ENCODE measurements at places on chromosomes 5 and 9.

DNA sequence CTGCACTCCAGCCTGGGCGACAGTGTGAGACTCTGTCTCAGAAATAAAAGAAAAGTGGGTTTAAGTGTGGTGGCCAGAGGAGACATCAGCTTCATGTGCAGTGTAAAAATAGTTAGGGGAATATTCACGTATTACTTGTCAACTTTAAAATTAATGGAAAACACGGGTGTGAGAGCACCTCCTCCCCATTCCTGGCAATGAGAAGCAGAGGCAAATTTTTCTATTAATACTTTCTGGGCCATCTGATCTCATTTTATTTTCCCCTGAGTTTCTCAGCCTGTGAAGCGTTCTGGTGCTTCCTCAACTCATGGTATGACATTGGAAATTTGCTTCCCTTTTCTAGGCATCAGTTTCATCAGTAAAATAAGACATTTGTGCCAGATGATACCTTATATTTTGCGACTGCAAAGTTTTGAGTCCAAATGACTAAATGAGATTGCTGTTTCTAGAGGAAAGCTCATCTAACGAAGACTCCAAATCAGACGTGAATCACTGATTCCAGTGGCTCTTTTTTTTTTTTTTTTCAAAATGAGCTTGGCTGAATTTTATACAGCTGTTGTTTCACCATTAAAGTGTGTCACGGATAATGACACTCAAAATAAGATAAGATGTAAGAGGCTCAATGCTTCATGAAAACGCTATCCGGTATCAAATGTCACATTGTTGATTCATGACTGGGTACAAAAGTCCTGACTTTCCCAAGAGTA, 104.6 kb downstream of the MSX2 start:
- no peak for DNase-seq

GRCh38 chr5:139636975-139637408, 11.2 kb upstream of the CXXC5 start:
- DNase-seq = no peak

DNA sequence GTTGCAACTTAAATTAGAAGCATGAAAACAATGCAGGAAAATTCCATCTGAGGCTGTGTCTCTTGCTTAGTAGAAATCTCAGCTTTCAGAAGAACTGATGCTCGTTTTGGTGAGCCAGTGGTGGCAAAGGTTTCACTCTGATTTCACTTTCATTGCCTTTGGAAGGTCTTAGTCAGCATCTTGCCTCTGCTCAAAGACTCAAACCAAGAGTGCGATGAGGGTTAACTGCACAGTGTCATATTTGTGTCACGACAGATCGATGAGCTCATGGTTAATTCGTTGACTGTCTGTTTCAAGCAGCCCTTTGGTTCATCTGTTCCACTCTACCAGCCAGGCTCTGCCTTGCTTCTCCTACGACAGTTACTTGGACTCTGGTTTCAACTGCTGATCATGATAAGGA, 331.3 kb upstream of the KIF2A start:
- DNase-seq = no peak

GRCh38 chr9:130837002-130837511, 2.0 kb downstream of the ABL1 start:
- DNase-seq = no peak

GRCh38 chr5:180988592-180988991, at the start of gene BTNL3:
Gene BTNL3 (plus strand): TSS chr5:180988846. CDS start chr5:180989029, 183 bp downstream.
- no peak for DNase-seq

DNA sequence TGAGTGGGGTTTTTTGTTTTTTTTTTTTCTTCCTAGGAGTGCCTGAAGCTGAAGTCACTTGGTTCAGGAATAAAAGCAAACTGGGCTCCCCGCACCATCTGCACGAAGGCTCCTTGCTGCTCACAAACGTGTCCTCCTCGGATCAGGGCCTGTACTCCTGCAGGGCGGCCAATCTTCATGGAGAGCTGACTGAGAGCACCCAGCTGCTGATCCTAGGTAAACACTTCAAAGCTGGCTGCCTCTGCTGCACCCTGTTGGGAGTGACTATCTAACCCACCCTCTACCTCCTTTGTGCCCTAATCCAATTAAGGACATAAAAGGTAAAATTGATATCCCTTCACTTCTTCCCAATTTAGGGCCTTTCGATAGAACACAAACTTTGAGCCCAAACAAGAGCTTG, 206.8 kb downstream of the SAXO1 start:
- DNase-seq = no peak

DNA sequence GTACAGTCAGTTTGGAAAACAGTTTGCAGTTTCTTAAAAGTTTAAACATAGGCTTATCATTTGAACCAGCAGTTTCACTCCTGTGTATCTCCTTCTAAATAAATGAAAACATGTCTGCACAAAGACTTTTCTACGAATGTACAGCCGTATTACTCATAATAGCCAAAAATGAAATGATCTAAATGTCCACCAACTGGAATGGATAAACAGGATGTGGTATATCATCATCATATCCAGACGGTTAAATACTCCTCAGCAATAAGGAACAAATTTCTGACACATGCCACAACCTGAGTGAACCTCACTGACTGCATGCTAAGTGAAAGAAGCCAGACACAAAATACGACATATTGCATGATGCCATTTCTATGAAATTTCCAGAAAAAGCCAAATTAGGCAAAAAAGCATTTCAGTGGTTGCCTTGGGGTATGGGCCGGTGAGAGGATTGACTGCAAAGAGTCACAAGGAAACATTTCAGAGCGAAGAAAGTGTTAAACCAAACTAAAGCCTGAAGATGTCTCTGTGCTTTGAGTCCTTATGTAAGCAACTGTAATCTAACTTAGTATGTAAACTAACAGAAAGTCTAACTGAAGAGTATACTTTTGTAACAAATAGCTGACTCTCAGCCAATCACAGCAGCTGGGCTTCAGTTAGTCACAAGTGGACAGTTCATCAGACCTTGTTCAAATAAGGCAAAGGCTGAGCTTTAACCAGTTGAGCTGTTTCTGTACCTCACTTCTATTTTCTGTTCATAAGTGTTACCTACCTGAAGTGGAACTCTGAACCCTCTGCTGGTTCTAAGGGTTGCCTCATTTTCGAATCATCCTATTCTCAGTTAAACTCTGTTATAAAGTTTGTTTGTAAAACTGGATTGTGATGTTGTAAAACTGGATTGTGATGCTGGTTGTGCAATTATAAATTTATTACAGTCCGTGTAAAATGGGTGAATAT, 65.2 kb downstream of the TRIO start:
- DNase-seq = no peak

- no peak for DNase-seq
Observed at GRCh38 chr5:34898258-34898895, 16.9 kb downstream of the RAD1 start.

DNA sequence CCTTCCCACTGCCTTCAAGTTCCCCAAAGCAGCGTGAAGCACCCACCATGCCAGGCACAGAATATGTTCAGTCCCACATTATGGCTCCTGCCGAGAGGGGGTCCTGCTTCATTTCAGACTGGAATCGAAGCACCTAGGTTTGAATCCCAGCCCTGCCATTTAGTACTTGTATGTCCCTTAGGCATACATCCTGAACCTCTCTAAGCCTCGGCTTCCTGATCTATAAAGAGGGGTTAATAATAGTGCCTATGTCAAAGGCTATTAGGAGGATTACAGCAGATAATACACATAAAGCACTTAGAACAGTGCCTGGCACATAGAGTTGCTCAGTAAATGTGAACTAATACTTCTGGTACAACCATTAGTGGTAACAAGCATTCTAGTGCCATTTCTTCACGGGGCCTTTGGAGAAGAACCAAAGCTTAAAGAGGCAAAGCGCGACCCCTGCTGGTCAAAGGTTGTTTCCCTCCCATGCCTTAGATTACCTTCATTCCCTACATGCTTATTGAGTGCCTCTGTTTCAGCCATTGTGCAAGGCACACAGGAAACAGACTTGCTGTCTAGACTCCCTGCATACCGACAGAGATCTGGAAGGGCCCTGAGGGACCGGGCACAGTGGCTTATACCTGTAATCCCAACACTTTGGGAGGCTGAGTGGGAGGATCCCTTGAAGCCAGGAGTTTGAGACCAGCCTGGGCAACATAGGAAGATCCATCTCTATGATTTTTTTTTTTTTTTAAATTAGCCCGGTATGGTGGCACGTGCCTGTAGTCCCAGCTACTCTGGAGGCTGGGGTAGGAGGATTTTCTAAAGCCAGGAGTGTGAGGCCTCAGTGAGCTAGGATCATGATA, 98.3 kb downstream of the PPARGC1B start:
- DNase-seq = peak; percentile 82

DNA sequence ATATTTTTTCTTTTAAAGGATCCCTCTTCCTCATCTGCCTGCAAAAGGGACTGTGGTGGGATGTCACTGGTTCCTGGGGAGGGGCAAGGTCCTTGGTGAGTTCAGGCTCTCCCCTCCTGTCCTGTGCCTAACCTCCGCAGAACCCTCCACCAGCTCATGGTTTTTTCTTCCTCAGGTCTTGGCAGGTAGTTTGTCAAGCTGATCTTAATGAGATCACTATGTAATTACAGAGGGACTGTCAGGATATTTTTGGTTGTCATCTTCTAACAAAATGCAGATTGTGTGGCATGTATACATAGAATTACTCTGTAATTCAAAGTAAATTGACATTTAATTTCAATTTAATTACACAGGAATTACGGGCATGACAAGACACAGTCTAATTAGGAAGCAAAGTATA, 150.3 kb upstream of the SEMA6A start:
- no peak for DNase-seq

DNA sequence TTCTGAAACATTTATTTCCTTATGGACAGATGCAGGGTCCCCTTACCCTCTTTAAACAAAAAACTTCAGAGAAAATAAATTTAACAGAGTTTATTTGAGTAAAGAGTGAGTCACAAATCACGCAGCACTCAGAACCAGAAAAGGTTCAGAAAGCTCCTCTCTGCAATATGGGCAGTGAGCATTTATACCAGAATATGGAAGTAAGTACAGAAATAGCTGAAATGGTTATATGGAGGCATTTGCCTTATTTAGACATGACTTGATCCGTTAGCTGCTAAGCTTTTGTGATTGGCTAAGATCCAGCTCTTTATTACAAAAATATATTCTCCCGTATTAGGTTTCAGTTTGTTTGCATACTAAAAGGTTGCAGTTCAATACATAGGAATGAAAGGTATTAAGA, 1554.1 kb downstream of the EFNA5 start:
- DNase-seq = no peak

DNA sequence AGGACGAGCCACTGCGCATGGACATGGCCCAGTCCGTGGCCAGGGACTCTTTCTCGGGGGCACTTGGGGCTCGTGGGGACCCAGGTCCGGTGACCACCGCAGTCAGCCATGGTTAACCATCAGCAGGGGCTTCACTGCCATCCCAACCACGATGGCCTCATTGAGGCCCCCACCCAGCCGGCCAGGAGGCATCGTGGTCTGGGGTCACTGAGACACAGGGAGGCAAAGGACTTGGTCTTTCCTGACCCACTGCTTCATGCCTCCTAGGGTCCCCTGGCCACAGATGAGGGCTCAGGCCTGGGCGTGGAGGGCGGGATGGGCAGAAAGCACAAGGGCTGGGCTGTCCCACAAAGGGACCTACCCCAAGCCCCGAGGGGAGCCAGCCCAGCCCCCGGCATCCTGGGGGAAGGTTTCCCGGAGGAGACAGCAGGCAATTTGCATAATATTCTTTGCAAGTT, 6.6 kb downstream of the NACC2 start:
- DNase-seq = no peak

DNA sequence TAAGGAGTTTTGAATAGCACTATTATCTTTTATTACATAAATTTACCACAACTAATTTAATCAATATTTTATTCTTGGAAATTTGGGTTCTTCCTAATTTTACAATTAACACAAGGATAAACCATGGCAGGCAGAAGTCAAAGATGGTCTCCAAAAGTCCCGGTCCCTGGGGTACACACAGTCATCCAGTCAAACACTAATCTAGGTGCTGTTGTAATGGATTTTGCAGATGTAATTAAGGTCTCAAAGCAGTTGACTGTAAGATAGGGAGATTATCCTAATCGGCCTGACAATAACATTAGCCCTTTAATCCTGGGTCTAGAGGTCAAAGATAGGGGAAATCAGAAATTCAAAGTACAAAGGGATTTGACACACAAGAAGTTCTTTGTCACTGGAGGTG, 57.5 kb upstream of the HTR1A start:
- DNase-seq = no peak

- DNase-seq = no peak
Observed at GRCh38 chr5:180041301-180042274, 30.0 kb downstream of the RNF130 start.

DNA sequence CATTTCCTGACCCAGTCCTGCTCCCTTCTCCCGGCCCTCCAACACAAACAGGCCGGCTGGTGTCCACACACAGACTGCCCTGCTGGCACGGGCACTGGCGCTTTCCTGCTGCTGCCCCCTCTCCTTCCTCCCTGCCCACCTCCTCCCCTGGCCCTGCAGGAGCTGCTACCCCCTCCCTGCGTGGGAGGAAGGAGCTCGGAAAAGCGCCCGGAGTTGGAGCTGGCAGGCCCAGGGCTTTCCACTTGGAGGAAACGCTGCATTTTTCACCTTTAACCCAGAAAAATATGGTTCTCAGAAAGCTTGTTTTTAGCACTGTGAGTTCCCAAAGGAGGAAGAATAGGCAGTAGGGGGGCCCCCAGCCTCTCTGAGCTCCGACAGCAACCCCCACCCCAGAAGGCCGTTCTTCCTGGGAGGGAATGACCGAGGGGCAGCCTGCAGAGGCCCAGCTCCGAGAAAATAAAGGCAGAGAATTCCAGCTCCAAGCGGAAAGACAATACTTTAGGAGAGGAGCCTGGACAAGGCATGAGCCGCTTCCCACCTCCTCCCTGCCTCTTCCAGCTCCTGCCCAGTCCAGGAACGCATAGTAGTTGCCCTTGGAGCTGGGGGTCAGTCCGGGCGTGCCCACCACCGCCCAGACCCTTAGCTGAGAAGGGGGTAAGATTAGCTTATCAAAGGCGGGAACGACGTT, 88.9 kb downstream of the LIFR start:
- no peak for DNase-seq

DNA sequence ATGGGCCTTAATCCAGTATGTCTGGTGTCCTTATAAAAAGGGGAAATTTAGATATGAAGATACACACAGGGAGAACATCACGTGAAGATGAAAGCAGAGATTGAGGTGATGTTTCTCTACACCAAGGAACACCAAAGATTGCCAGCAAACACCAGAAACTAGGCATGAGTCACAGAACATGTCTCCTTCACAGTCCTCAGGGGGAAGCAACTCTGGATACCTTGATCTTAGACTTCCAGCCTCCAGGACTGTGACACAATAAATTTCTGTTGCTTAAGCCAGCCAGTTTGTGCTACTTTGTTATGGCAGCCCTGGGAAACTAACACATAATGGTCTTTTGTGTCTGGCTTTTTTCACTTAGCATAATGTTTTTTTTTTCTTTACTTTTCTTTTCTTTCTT, 41.2 kb upstream of the STRBP start:
- no peak for DNase-seq

DNA sequence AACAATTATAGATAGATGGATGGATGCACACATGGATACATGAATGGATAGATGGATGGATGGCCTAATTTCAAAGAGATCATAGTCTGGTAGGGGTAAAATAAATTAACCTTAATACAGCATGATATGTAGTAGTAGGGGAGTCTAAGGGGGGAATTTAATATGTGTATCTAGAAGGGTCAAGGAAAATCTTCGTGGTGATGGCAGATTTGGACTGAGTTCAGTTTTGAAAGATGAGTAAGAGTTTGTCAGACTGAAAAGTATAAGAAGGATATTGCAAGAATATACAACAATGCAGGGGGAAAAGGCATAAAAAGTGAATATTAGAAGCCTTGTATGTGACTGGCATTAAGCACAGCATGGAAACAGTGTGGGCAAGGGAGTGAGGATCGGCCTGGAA, 98.7 kb downstream of the ZNF462 start:
- no peak for DNase-seq
